ENCODE measurements at places on chromosomes 7 and 10.

- no peak for DNase-seq
Measured at GRCh38 chr7:80298201-80298600, 163.6 kb downstream of the GNAI1 start.

DNA sequence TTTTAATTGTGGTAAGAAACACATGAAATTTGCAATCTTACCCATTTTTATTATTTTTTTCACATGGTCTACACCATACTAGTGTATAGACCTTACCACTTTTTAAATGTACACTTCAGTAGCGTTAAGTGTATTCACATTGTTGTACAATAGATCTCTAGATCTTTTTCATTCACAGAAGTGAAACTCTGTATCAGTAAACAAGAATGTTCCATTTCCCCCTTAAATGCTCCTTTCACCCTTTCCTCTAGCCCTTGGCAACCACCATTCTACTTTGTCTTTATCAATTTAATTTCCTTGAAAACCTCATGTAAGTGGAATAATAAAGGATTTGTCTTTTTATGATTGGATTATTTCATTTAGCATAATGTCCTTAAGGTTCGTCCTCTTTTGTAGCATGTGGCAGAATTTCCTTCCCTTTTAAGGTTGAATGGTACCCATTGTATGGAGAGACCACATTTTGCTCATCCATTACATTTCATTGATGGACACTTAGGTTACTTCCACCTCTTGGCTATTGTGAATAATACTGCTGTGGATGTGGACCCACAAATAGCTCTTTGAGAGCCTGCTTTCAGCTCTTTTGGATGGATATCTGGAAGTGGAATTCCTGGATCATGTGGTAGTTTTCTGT lies 45.7 kb downstream of the SNX10 start:
- DNase-seq: no peak

GRCh38 chr10:69265521-69265920 lies 12.8 kb upstream of the HK1 start:
- no peak for DNase-seq

- no peak for DNase-seq
Measured at GRCh38 chr7:45574669-45575500, 717 bp downstream of the ADCY1 start.

- DNase-seq: no peak
Measured at GRCh38 chr10:30420266-30420665, 13.7 kb upstream of the MAP3K8 start.

DNA sequence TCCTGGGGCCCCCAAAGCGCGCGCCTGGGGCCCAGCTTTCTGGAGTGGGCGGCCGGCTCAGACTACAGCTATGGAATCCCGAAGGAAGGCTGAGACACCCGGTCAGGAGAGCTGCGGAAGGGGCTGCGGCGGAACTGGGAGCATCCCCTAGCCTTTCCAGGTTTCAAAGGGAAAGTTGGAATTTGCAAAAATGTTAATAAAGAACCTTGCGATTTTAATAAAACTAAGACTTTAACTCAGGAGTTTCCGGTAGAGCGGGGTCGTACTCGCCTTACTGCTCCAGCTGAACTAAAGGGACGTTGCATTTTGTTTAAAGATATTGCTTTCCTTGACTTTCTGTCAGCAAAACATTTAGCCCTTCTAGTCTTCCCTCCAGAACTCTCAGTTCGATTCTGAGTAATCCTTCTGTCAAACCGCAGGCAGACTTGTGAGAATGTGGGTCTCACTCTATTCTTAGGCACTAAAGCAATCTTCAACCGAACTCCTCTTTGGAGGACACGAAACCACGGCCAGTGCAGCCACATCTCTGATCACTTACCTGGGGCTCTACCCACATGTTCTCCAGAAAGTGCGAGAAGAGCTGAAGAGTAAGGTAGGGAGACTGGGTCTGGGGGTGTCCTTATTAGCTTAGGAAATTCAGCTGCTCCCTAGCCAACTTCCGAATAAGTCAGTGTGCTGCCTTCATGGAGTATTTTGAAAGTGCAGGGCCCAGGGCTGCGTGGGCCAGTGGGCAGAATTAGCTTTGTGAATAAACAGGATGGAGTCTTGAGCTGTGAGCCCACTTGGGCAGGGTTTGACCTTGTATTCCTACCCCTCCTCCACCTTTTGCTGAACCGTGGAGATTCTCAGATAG lies 1.9 kb downstream of the CYP26A1 start:
- DNase-seq: no peak

GRCh38 chr7:44201813-44202212 lies 1.0 kb downstream of the YKT6 start:
- no peak for DNase-seq

DNA sequence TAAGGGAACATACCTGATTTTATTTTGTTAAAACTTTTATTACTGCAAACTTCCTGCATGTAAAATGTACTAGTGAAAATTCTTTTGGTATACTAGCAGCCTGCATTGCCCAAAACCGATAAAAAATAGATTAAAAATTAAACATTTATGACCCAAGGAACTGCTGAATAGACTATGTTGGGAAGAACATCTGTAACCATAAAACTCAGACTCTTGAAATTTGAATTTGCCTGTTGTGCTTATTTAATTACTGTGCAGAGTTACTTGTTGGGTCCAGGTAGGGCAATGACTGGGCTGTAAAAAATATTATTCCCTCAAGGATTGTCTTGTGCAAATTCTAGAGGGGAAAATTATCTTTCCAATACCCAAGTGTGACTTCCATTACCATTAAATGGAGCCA lies 193.5 kb upstream of the PITRM1 start:
- DNase-seq: no peak

DNA sequence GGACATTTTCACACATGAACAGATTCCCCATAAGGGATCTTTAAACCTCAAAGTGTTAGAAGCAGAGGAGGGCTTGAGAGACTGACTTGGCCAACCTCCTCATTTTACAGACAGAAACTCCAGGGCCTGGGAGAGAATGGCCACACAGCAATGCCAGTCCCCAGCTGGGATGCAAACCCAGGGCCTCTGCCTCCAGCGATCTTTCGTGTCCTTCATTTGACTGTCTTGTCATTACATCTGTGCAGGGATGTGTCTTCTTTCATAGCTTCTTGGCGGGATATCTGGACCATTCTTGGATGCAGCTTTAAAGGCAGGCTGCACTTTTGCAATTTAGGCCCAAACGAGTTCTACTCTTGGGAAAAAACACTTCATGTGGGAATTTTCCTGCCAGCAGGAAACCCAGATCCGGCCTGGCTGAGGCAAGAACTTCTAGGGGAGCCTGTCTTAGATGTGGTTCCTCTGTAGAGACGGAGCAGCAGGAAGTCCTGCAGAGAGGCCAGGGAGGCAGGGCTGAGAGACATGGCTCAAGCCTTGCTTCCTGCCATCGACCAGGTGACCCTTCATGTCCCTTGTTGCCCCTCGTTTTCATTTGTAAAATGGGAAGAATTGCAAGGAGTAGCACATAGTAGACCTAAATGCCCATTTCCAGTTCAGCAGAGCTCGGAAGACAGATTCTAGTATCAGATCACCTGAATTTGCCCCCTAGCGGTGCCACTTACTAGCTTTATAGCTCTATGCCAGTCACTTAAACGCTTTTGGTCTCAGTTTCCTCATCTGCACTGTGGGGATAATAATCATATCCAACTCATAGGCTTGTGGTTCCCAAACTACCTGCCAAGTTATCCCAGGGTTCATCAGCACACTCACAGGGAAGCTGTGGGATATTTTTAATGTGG lies 43.9 kb upstream of the SLC29A3 start:
- no peak for DNase-seq
